ENCODE measurements at places on chromosomes 7 and 10.

GRCh38 chr10:79081353-79082034 is 12.7 kb downstream of the ZMIZ1 start:
- DNase-seq = no peak

GRCh38 chr10:117757086-117757720 is 214.7 kb downstream of the EMX2 start:
- DNase-seq = no peak

DNA sequence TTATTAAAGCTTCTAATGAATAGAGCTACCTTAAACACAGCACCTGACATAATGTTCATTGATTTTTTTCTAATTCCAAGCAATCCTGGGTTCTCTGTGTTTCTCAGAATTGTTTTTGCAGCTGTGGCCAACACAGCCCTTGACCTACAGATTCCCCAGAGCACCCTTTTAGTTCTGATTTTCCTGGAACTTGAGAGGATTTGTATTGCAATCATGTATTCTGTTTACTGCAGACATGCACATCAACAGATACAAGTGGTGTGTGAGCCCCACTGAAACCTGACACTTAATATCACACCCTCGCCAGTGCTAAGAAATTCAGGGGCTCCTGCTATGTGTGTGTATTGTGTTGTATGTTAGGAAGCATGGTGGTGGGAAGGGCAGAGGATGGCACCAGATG is 344.2 kb upstream of the POM121L12 start:
- no peak for DNase-seq

- DNase-seq = no peak
These were observed 115.5 kb upstream of the GPR26 start for GRCh38 chr10:123550675-123551096.

DNA sequence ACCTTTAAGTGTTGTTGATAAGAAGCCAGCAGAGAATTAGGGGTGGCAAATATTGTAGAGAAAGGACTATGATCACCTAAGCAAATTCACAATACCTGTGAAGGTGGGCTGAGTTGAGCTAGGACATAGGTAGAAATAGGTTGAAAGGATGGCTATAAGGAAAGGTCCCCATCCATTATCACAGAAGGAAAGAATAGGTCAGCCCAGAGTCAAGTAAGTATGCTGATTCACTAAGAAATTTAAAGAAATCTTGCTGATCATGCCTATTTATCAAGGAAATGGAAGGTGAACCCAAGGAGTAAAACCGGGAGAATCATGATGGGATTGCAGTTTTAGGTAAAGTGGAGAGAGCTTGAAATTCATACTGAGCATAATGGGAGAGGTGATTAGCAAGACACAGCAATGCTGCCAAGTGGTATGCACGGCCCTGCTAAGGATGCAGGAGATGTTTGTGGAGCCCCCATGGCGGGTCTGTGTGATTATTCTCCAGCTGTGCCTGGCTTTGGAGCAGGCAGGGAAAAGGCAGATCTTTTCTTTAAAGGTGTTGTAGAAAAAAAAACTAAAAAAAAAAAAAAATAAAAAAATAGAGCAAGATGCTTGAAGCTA is 399.4 kb downstream of the PLXDC2 start:
- DNase-seq = no peak

GRCh38 chr7:135206941-135207391 is 4.4 kb downstream of the WDR91 start:
- DNase-seq = no peak

- DNase-seq = no peak
These were observed 43.7 kb downstream of the MKLN1 start for GRCh38 chr7:131371411-131371810.

- no peak for DNase-seq
These were observed 41.5 kb upstream of the GPR141 start for GRCh38 chr7:37642028-37642540.
